Thymus (tissue), 14 donors: ENCODE measurements at places on chromosomes 7 and 10. TPM values are rescaled to one million over a fixed set of nuclear protein-coding genes. Genes with fewer than 3 reads are reported as not detected.

- H3K4me3 ChIP-seq = no peak overlapping the region
- H3K27me3 ChIP-seq = no peaks in the 10 kb centered on the region
- H3K27ac ChIP-seq = no peak overlapping the region
- H3K4me1 ChIP-seq = no peaks in the 10 kb centered on the region
Measured at GRCh38 chr7:11232462-11232861, 258.8 kb downstream of the PHF14 start.

- no peaks in the 10 kb centered on the region for H3K4me1 ChIP-seq
- no peak overlapping the region for H3K4me3 ChIP-seq
- no peaks in the 10 kb centered on the region for H3K27me3 ChIP-seq
- no peaks in the 10 kb centered on the region for H3K36me3 ChIP-seq
Measured at GRCh38 chr10:57696641-57697040, 571.1 kb downstream of the IPMK start.

DNA sequence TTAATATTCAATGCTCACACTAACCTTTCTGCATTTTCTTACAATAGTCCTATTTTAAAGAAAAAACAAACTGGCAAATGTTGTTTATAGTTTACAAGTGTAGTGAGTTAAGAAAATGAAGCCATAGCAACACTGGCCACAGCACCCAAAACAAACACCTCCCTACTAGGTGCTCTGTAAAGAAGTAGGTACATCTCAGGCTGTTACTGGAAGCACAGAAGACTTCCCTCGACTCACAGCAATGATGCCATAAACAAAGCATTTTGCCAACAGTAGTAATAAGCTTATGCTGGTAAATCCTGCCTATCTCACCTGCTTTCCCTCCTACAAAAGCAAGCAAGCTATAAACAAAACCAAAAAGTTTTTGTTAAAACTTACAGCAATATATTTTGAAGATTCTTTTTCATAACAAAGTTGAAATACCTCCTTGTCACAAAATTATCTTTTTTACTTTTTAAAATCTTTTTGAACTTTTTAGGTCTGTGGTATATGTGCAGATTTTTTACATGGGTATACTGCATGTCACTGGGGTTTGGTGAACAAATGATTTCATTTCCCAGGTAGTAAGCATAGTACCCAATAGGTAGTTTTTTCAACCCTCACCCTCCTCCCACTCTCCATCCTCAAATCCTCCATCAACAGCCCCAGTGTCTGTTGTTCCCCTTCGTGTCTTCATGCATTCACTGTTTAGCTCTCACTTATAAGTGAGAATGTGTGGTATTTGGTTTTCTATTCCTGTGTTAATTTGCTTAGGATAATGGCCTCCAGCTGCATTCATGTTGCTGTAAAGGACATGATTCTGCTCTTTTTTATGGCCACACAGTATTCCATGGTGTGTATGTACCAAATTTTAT, 28.4 kb downstream of the COA1 start:
- no peak overlapping the region for H3K4me3 ChIP-seq
- no peak for DNase-seq
- H3K36me3 ChIP-seq = peaks cover 3% of the 10 kb centered on the region

MMRN2 gene
- polyA plus RNA-seq = 9.3 TPM

EN2 gene
- polyA plus RNA-seq = 0.05 TPM
